ENCODE measurements at places on chromosomes 2 and 18.
A peak's percentile ranks its signal among the peaks of the same experiment; 100 is the strongest.

GRCh38 chr2:232230560-232230959, 148.0 kb upstream of the ALPP start:
- DNase-seq = peak; percentile 53

DNA sequence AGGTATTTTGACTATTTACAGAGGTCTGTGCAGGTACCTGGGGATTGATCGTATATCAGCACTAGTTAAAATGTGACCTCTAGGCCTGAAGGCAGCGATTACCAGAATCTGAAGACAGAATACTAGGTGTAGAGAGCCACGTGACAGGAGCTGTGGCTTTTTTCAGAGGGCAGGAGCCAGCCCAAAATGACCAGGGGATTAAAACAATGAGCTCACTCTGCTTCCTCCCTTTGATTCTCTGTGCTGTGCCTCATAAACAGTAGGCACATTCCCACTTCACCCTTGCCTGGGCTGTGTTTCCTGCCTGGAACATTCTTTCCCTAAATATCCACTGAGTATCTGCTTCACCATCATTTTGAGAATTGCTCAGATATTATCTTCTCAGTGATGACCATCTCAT, 15.2 kb downstream of the ITGAV start:
- DNase-seq = no peak

DNA sequence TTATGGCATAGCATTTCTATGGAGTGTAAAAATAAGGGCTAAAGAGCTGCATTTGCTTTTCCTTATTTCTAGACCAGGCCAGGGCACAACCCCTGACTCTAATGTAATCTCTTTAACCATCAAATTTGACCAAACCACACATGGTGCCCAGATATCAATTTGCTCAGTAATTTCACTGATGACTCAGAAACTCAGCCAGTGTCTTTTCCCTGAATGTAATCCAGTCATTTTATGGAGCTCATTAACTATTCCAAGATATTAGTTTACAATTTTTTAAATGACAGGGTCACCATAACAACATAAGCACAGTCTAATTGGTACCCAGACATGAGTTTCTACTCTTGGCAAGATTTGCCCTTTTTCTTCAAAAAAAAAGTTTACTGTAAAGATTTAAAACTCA, 270.8 kb upstream of the AGAP1 start:
- DNase-seq = peak; percentile 45

DNA sequence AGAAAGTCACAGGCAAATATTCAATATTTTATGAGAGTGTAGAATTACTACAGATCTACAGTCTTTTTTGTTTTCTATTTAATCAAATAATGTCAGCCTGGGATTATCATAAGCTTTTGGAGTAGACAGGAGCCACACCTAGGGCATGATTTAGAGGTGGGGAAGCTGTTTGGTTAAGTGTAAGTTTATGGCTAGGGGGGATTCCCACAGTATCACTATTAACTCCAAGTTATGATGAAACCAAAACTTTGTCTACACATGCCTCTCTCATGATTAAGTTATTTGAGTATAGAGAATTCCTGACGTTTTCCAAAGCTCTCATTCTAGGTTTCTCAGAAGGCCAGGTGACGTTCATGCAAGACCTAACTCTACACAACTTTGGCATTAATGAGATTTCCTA, 2.1 kb downstream of the SERPINB10 start:
- DNase-seq = no peak

DNA sequence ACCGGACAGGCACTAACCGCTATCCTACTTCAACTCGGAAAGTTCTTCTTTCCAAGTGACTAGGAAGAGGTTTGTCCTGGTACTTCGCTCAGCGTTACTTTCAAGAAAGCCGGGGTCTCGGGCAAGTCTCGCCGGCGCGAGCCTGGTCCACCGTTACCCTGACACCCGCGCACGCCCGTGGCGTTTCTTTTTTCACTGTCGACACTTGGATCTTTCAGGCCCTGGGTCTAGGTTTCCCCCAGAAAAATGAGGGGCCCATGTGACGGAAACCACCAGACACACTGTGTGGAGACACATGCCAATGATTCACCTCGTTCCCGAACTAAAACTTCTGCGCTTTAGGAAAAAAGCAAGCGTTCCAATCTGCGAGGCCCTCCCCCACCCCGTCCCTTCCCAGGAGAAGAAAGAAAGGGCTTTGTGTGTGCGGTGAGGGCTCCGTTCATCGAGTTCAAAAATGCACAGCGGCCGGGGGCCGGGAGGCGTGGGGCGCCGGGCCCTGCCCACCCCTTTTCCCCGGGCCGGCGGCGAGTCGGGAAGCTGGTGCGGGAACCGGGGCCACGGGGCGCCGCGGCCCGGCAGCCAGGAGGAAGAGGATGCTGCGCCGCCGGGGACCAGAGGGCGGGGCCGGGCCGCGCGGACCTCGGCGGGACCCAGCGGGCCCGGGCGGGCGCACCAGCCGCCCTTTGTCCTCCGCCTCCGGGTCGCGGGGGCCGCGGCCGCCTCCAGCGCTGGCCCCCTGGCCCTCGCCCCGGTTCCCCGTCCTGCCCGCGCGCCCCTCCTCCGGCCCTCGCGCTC, 2.6 kb downstream of the ZNF521 start:
- peak; percentile 72 for DNase-seq

DNA sequence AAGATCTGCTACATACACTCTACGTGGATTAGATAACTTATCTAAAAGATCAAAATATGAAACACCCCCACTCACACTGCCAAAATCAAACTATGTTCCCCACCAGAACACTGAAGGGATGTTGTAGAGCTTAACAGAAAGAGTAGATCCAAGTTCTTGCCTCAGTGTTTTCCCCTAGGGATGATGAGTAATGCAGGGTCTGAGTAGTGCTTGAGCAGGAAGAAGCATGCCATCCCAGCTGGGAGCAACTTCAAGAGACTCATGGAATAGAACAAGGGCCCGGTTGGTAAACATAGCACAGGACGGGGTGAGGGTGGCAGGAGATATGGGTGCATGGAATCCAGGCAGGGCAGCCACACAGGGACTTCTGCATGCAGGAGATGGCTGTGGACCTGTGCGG, 74.3 kb downstream of the SNTG2 start:
- DNase-seq = peak; percentile 46

DNA sequence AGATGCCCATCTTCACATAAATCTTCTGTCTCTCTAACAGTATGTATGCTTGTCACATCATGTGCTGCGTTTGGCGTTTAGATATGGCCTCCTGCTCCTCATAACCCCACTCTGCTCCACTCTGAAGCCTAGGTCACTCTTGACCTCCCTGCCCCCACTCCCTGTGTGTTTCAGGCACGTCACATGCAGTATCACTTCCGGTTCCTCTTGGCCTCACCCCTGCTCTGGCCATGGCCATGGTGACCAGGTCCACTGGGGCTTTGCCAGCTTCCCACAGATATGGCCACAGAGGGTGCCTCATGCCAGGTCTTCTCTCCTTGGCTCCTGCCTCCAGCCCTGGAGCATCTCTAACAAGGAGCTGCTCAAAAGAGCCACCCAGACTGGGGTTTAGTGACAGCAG, 160.0 kb downstream of the RNF152 start:
- peak; percentile 29 for DNase-seq

DNA sequence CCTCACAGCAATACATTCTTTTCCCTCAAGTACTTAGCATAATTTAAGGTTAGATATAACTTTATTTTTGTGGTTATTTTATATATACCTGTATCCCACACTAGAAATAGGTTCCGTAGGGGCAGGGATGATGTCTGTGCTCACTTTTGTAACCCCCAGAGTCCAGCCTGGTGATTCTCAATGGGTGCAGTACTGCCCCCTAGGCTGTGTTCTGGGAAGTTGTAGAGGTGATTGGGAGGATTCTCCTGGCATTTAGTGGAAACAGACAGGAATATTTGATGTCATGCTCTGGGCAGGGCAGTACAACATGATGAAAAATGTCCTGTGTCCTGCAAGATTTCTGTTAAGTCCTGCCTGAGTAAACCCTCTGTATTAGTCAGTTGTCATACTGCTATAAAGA, 333.3 kb downstream of the PLCL1 start:
- DNase-seq = no peak

DNA sequence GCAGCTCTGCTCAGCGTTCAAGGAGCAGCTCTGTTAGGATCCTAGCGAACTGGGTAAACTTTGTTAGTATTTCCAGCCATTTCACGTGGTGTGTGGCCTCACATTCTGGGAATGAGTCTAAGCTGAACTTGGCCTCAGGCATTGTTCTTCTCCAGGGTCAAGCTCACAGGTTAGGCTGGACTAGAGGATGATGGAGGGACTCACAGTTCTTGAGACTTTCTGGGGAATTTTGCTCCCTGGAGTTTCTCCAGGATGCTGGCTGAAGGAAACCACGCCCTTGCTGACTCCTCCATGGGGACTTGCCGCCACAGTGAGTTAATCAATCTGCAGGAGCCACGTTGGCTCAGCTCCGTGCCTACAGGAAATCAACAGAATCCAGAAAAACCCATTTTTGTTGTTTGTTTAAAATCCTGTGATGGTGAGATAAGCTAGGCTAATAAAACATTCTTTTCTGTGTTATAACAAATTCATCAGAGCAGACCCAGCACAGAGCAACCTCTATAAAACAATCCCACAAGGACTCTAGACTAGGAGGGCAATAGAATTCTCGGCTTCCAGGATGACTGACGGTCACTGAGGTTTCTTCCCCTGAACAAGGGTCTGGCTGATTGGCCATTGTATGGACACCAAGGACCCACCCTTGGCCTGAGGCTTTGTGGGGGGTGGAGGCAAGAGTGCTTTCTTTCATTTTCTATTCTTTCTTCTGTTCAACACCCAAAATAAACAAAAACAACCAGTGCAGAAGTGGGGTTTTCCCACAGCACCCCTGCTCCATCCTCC, 12.6 kb downstream of the CNDP1 start:
- peak; percentile 88 for DNase-seq

- no peak for DNase-seq
Measured at GRCh38 chr2:214328941-214329340, 81.9 kb upstream of the VWC2L start.

DNA sequence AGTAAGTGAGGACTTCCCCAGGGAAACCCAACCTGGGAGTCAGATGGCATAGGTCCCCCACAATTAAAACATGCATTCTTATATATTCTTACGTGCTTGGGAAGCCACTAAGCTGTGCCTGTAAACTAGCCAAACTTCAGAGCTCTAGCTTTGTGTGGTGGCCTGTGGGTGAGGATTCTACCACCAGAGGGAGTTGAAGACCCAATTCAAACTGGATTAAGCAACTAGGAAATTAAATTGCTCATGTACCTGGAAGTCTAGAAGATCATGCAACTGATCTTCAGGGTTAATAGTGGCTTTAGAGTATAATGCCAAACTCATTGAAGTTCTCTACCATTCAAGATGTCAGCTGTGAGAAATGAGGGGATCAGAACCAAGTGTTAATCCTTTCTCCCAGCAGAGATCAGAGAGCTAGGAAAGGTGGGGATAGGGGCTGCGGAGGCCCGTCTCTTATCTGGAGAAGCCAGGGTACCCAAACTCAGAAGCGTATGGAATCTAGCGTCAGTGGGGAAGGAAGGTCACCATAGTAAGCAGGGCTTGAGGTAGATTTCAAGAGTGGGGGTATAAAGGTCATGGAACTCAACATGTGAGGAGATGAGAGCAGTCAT, 53.2 kb upstream of the CCDC85A start:
- DNase-seq = peak; percentile 76

DNA sequence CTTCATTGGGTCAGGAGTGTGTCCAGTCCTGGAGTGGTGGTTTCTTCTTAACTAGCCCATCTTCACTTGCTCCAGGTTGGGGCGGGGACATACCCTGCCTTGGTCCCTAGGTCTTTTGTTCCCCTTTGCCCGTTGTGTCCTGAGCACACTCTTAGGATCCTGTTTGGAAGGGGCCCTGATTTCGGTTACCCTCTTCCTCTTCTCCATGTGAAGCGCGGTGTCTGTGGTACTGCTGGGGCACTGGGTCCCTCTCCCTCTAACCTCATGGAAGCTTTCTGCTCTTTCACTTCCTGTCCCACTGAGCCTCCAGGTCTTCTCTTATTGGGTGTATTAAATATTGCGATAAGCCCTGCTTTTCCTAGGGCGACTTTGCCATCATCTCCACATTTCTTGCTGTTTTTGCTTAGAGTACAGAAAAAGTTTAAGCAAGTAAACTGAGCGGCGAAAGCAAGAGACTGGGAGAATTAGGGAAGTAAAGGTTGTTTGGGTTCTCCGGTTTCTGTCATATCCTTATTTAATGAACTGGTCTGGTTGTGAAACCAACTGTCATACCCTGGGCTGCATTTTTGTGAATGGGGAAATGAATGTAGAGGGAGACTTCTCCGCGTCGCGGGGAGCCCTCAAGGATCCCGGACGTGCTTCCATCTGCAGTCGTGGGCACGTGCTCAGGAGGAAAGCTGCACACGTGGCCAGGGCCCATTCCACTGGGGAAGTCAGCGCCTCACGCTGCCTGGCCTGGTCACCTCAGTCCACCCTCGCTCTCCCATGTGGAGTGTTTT, 73.8 kb upstream of the B3GNT7 start:
- DNase-seq = no peak

DNA sequence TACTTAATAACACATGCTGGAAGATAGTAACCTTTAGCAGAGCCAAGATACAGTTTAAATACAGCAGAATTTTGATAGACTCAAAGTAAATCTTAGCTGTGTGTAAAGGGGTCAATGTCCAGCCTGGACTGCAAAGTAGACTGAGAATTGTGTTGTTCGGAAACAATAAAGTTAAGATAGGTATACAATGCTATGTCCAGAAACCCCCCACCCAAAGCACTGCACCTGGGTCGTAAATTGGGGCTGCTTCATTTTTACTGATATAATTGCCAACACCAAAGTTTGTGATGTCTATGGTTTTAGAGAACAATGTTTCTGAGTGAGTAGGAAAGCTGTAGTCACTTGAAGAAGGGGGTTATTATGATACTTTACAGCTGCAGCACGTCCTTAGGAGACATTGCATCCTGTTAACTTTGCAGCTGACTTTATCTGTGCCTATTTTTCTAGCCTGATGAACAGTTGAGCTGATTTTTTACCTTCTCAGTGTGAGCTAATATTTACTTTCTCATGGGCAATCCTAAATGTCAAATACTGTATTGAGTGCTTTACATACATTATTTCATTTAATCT, 4.3 kb upstream of the NCOA1 start:
- no peak for DNase-seq

DNA sequence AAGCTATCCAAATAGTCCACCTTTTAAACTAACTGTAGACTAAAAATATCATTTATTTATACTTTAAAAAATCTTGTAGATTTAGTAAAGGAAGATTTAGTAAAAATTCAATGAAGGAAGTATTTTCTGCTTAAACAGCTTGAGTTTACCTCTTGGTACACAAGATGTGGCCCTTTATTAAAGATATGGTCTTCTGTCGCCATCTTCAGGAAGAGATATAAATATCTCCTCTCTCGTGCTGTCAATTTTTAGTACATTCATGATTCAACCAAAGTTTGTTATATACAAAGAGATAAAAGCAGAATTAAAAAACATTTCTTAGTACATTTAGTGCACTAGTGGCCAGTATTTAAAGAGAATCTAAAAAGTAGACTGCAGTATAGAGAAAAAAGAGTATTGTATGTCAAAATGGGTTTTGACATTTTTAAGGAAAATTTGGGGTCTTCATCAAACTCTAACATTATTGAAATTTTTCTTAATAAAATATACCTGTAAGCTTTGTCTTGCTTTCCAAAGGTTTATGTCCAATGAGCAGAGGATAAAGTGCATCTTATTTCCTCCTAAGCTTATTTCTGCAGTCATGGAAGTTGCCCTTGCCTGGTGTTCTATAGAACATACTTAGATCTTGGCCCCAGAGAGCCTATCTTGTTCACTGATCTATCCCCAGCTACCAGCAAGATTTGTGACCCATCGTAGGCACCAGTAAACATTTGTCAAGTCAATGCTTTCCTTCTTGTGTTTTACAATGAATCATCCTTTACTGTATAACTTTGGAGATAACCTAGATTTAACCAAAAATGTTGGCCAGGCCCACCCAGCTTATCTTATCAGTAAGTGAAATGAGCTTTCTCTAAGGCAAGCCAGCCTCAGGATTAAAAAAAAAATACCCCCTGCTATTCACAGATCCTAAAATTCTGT, 18.5 kb upstream of the EML6 start:
- DNase-seq = peak; percentile 78

Data from GM23248 (cell line).